NCI-H2081 (cell line): ENCODE measurements at places on chromosomes 3 and 15.

GRCh38 chr3:185744997-185745843 lies 79.6 kb downstream of the IGF2BP2 start:
- DNase-seq = no peak

GRCh38 chr3:177379045-177379444 lies 181.8 kb upstream of the TBL1XR1 start:
- no peak for DNase-seq

DNA sequence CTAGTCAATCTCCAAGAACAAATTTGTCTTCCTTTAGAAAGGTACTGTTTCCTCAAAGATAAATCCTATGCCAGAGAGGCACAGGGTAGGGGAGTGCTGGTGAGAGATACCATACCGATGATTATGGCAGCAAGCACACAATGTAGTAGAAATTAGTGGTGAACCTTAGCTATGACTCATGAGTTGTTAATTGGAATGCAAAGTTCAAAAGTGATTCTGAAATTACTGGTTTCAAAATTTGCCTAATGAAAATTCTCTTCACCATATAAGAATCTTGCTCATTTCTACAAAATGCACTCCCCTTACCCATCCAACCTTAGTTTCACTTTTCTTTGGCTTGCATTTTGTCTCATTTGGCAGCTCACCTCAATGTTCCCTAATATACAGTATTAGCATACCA lies 139.5 kb upstream of the SLC2A2 start:
- DNase-seq = no peak

DNA sequence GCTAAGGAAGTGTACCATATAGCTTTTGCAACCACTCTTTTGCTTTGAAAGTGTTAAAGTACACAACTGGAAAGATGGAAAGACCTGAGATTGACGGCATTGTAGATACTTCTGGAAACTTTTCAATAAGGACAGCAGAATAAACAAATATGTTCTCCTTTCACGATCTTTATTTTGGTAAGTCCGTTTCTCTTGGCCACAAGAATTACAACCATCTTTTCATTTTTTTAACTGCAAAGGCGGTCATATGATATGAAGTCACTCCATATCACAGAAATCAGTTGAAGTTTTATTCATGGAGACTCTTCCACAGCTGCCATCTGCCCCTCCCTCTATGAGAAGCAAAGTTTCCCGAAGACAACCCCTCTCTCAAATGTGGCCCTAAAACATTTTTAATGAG lies 303.4 kb upstream of the ICE2 start:
- DNase-seq = no peak

DNA sequence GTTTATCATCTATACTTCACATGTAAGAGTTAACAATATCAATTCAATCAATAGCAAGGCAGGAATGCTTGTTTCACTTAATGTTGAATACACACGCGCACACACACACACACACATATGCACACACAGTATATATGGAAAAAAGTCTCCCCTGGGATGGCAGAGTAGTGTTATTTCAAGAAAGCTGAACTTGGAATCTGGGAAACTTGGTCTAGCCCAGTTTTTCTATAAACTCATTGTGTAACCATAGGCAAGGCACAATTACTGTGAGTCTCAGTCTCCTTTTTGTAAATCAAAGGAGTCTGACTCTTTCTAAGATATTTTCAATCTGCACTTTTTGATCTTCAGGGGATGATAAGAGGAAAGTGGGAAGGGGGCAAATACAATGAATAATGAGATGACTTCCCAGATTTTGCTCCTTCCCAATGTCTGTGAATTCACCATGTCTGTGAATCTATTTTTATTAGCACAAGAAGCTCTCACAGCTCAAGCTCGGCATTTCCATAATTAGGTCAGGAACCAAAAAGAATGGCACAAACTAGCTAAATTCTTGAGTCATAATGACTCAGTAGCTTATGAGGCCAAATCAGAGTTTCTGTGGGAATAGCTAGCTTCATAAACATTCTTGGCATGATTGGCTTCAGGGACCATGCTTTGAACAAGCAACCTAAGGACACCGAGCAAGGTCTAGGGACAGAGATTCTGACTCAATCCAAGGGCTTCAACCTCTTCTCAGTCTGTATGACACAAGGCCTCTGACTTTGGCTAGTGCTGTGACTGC lies 227.4 kb upstream of the DCBLD2 start:
- no peak for DNase-seq

DNA sequence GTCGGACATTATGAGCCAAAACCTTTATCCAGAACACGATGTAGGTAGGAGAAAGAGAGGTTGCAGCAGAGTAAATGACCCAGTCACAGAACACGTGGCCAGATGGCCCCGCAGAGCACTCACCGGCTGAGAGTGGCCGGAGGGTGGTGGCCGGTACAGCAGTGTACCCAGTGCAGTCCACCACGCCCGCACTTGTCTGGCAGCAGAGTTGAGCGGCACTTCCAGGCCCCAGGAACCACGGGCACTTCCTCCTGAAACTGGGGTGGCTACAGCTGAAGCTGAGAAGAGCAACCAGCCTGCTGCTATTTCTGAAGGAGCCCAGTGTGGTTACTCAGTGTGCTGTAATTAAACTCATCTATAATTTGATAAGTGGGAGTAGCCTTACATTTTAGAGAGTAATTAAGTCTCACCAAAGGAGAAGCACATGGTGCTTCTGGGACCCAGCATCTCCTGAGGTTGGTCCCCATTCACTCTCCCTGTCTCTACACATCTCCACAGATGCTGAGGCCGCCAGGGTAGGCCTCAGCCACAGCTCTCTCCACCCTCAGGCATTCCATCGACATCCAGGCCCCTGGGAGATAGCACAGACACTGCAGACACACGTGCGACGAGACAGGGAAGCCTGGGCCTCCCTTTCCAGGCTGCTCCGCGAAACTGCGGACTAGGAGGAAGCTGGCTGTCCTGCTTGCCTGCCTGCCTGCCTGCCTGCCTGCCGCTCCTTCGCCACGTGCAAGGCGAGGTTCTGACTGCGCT lies 49.8 kb downstream of the BDH1 start:
- no peak for DNase-seq

DNA sequence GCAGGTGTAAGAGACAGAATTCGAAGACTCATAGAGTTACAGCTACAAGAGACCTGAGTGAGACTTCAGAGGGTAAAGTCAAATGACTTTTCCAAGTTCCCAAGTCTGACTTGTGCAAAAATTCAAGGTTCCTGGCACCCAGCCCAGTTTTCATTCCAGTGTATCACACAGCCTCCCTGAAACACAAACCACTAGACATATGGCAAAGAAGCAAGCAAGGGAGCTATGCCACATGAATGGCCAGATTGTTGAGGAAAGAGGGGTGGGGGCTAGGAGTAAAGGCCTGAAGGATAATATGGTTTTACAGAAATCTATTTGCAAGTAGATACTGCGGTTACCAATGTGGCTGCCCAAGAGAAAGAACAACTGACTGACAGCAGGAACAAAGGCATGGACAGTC lies 301.2 kb downstream of the MECOM start:
- DNase-seq = no peak
